ENCODE measurements at places on chromosomes 12 and 14.

DNA sequence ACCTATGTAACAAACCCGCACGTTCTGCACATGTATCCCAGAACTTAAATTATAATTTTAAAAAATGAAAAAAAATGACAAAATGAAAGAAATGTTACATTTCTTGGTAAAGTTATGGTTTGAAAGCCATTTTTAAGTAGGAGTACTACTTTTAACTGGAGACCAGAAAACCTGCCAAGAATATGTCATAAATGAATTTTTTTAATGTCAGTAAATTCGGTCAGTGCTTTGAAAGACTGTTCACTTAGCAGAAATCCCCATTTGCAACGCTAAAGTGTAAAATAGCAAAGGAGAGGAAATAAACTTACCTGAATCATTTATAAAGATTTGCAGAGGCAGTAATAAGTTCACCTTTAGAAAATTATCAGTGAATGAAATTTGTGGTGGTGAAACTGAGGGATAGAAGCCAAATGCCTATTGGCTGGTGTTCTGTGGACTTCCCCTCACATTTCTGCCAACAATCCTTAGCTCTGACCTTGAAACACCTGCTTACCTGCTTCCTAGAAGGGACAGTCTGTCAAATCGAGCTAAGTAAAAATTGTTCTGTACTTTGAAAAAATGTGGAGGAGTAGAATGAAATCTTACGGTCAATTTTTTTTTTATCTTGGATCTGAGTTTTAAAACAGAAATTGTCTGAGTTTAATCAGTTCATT, 714.2 kb downstream of the SLC6A15 start:
- DNase-seq: no peak

- DNase-seq: peak; percentile 7
These were observed 313.3 kb downstream of the TMEM121 start for GRCh38 chr14:105839425-105840265.

DNA sequence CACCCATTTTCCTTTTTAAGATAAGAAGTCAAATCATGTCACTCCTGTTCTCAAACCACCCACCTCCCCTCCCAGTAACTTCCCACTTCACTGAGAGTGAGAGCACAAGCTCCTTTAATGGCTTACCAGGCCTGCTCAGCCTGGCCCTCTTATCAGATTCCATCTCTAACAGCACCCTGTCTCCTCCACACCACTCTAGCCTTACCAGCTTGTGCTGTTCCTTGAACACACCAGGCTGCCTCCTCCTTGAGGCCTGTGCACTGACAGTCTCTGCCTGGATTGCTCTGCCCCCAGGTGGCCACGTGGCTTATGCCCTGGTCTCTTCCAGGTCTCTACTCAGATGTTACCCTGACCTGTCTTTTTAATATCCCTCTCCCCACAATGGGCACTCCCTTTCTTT, 40.1 kb upstream of the EVL start:
- DNase-seq: peak; percentile 13

- no peak for DNase-seq
These were observed 52.1 kb downstream of the NUAK1 start for GRCh38 chr12:106086696-106087095.

GRCh38 chr14:74649673-74650072, 37.6 kb upstream of the LTBP2 start:
- no peak for DNase-seq

DNA sequence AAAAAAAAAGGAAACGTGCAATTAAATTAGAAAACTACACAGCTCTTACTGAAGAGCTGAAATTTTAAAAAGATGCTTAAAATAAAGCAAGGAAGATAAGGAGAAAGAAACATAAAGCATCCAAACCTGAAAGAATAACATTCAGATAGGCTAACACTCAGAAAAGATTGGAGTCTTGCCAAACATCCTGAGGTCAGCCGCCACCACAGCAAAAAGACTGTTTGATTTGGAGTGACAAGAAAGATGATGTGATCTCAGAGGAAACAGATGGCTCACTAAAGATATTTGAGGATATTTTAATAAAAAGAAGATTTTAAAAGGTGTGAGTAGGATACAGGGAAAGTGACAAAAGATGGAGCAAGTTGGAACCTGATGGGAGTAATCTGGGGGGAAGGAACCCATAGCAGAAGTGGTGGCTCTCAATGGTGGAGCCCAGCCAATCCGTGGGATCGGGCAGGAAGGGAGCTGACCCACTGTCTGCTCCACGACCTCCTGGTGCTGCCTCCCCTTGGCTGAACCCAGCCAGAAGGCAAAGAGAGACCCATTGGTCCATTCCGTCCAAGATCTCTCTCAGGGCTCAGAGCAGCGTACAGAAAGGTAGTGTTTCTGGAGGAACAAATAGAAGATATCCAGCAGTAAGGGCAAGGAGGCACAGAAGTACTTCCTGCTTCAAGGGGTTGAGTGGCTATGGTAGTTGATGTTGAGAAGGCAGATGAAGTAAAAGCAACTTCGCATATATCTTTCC, 469.6 kb downstream of the RGS6 start:
- peak; percentile 60 for DNase-seq

DNA sequence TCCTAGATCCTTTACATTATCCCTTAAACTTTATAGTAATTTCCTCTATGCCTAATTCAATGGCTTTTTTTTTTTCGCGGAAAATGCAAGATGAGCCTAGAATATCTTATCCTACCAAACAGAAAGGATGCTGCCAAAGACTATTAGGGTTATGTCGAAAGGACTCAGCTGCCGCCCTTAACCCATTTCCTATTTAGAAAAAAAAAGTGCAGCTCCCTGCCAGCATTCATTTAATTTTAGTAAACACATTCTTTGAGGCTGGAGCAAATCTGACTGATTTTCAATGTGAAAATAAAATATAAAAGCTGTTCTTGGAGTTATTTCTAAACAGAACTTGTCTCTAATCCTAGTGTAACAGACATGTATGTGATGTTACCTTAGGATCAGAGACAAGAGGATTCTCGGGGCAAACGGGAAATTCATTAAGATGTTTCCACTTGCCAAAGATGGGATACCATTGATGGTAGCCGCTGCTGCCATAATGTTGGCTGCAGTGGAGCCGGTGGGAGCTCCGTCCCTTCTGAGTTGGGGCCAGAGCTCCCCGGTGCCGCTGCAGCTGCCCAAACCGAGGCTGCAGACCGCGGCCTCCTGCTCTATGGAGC, 8.2 kb upstream of the A2M start:
- DNase-seq: no peak

DNA sequence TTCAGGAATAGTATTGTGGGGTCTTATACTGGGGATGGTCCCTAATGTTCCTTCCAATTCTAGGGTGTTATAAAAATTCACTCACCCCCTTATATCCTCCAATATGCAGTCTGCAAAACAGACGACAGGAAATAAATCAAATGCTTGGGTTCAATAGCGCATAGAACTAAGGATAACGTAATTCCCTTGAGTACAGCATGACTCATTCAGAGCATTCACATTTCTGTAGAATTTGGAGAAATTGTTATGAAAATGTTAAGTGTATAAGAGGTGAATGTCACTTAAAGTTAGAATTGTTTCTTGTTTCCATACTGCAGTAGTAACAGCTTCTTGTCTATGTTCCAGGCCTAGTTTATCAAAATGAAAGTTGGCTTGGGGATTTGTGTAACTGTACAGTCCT, 271.4 kb downstream of the RPS29 start:
- DNase-seq: no peak

DNA sequence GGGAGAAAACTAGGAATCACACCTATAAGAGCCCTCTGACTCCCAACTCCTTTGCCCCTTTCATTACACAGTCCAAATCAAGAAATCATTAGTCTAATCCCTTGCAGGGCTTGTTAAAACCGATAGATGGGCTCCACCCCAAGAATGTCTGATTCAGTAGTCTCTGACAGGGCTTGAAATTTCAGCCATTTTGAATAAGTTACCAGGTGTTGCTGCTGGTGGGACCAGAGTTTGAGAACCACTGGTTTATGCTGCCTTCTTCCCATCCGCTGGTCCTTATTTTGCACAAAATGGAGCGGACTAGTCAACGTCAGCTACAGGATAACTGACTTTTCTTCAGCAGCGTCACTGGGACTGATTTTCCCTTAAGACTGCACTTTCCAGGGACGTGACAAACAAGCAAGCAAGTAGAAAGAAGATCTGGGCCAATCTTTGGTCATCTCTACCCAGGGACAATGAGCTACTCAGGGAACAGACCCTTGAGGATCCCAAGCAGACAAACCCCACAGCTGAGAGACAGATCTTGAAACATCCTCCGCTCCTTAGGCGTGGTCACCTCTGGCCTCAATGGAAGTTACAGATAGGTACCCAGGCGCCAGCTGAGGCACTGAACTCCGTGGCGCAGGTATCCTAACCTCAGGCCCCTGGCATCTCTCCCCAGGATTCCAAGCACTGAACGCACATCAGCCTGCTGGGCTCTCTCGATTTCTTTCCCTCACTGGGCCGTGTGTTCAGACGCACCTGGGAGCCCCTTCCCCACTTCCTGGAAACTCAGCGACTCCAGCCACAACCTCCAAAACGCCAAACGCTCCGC, 900 bp downstream of the KCTD10 start:
- DNase-seq: no peak

- DNase-seq: no peak
These were observed 143.4 kb upstream of the CDKN3 start for GRCh38 chr14:54253195-54253947.

- no peak for DNase-seq
These were observed 61.2 kb downstream of the NOC4L start for GRCh38 chr12:132205271-132206045.

- no peak for DNase-seq
These were observed 44.8 kb upstream of the METAP2 start for GRCh38 chr12:95429172-95429510.

DNA sequence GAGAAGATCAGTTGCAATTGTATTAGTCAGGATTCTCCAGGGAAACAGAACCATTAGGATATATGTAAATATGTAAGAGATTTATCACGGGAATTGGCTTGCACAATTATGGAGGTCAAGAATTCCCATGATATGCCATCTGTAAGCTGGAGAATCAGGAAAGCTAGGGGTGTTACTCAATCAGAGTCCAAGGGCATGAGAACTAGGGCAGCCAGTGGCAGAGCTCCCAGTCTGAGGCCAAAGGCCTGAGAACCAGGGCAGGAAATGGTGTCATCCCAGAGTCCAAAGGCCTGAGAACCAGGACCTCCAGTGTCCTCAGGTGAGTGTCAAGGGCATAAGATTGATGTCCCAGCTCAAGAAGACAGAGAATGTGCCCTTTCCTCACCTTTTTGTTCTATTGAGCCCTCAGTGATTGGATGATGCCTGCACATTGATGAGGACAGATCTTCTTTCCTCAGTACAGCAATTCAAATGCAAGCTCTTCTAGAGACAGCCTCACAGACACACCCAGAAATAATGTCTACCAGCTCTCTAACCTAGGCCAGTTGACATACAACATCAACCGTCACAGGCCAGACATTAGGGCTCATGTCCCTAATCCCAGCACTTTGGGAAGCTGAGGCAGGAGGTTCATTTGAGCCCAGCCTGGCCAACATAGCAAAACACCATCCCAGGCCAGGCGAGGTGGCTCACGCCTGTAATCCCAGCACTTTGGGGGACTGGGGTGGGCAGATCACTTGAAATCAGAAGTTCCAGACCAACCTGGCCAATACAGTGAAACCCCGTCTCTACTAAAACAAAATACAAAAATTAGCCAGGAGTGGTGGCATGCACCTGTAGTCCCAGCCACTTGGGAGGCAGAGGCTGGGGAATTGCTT, 34.9 kb upstream of the ZNF740 start:
- DNase-seq: no peak

- DNase-seq: no peak
These were observed 468.3 kb downstream of the PDZRN4 start for GRCh38 chr12:41656454-41656853.

DNA sequence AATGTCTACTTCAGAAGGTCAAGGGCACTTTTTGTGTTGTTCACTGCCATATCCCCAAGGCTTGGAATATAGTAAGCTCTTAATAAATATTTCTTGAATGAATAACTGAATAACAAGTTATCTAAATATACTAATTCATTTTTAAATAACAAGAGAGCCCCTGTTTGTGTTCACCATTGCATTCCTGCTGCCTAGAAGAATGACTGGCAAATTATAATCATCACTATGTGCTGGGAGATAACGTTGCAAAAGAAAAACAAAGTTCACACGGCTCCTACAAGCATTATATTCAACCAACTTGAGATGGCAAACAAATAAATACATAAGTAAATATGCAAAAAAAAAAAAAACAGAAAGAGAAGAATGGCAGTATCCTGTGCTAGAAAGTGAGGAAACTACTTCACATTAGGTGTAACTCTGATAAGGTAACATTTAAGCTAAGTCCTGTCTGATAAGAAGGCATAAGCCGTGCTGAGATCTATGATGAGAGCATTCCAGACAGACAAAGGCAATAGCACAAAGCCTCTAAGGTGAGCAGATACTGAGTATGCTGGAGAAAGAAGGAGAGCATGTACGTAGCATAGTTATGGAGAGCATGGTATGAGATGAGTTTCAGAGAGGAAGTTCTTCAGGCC, 9.2 kb upstream of the TSPAN8 start:
- DNase-seq: no peak

DNA sequence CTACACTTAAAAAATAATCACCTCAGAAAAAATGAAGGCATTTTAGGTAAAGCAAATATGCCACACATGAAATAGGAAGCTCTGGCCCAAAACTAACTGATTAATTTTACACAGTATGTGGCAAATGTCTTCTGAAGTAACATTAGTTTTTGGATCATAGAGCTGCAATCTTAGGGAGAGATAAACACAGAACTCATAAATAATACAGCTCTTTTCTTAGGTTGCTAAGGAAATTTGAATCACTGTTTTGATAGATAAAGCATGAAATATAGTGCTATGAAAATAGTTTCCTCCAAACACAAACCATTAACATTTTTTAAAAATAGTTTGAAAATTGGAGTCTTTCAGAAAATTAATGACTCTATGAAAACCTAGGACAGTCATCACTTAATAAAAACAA, 15.0 kb downstream of the RASSF9 start:
- DNase-seq: no peak

DNA sequence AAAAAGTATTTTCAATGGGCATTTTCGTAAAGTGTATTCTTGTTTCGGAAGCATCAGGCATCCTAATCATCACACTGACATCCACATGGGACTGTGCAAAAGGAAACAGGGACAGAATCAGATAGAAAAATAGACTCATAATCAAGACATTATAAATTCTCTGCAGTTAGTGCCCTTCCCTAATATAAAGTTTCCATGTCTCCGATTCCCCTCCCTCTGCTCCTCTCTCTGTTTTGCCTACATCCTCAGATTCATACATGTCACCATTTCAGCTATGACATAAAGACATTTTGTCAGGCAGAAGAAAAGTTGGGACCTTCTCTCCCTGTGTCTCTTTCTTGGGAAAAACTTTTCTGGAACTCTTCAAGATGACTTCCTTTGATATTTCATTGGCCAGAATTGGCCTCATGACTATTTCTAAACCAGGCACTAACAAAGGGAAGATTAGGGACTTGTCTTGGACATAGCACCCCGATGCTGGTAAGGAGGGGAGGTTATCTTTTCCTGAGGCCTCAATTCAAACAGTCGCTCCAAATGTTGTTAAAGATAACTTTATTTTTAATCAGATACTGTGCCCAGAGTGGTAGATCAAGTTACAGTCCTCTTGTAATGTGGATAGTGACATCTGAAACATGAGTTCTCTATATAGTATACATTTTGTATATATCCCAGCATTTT, 212.1 kb upstream of the BTG1 start:
- DNase-seq: no peak
